ENCODE measurements at places on chromosomes 12 and 14.

GRCh38 chr14:54681811-54682261 is 114.9 kb downstream of the SAMD4A start:
- no peak for DNase-seq

DNA sequence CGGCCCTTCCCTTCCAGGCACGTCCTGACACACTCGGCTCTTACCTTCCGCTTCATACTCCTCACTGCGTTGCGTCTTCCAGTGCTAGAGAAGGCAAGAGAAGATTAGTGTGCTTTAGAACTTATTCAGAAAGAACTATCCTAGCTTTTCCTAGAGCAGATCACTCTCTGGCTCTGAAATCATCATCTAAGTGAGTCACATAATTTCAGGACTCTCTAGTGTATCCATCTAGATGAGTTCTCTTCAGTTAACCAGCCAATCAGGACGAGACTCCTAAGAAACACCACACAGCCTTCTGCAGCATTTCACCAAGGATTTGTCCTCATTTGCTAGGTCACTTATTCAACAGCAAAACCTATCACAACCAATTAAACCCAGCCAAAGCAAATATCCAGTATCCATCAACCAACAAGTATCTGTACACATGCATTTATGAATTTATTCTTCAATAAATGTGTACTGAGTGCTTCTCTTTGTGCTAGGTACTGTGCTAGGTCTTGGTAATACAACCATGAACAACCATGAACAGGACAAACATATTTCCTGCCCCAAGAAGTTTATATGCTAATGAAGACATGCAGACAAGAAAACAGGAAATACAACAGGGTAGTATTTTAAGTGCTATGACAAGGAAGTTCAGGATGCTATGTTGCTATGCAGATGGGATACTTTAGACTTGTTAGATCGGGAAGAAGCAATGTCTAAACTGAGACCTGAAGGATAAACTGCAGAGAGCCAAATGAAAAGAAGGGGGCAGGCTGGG is 52.1 kb downstream of the NIN start:
- no peak for DNase-seq

GRCh38 chr12:43482311-43483085 is 69.5 kb downstream of the ADAMTS20 start:
- DNase-seq = no peak

DNA sequence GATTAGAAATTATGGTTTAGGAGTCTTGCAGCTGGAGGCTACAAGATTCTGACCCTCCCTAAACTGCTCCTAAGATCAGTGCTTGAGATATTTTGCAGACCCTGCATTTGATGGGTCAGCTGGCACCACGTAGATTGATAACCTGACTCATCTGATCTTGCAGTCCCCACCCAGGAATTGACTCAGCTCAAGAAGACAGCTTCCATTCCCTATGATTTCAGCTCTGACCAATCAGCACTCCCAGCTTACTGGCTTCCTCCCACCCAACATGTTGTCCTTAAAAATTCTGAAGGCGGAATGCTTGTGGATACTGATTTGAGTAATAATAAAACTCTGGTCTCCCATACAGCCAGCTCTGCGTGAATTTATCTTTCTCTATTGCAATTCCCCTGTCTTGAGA is 23.2 kb upstream of the MTHFD1 start:
- no peak for DNase-seq

Measured in activated CD4-positive, alpha-beta T cell treated with anti-CD3 and anti-CD28 coated beads, Interleukin-2, Interleukin-6, amounts not matched to agents 100 ng/mL and 50 ng/mL, durations not matched to agents 16 hours and 8 hours (primary cell).